ENCODE measurements at places on chromosomes 13 and 19. TPM values are rescaled to one million over a fixed set of nuclear protein-coding genes. Genes with fewer than 3 reads are reported as not detected.
A peak's percentile ranks its signal among the peaks of the same experiment; 100 is the strongest.

Gene GRIK5
- not detected for polyA plus RNA-seq

Gene GNG8
- polyA plus RNA-seq: not detected

Gene FOXA3
- polyA plus RNA-seq: not detected

Gene ADM5
- 0.10 TPM for polyA plus RNA-seq

Gene METTL21C
- not detected for polyA plus RNA-seq

- DNase-seq: no peak
Measured at GRCh38 chr19:38122402-38123093, 101.5 kb downstream of the DPF1 start.

GRCh38 chr13:94664889-94665288, 47.5 kb downstream of the SOX21 start:
- DNase-seq: no peak

- DNase-seq: peak; percentile 27
Measured at GRCh38 chr13:48318821-48319511, 15.4 kb downstream of the RB1 start.

DNA sequence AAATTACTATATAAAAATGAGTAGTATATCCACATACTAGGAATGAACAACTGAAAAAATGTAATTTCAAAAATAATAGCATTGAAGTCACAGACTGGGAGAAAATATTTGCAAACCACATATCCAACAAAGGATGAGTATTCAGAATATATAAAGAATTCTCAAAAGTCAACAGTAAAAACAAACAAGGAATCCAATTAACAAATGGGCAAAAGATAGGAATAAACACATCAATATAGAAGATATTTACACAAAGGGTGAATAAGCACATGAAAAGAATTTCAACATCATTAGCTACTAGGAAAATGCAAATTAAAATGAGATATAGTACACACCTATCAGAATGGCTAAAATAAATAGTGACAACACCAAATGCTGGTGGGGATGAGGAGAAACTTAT, 37.0 kb downstream of the MYCBP2 start:
- DNase-seq: no peak

DNA sequence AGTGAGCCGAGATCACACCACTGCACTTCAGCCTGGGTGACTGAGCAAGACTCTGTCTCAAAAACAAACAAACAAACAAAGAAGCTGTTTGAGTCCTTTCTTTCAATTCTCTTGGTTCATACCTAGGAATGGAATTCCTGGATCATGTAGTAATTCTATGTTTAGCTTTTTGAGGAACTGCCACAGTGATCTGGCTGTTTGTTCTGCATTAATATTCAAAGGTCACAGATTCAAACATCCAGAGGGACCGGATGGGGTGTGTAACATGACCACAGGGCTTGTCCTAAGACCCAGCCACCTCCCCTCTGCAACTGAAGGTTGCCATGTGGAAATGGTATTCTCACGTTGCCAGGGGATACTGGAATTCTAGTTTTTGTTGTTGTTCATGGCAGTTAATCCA, 10.2 kb downstream of the COLGALT1 start:
- DNase-seq: no peak

DNA sequence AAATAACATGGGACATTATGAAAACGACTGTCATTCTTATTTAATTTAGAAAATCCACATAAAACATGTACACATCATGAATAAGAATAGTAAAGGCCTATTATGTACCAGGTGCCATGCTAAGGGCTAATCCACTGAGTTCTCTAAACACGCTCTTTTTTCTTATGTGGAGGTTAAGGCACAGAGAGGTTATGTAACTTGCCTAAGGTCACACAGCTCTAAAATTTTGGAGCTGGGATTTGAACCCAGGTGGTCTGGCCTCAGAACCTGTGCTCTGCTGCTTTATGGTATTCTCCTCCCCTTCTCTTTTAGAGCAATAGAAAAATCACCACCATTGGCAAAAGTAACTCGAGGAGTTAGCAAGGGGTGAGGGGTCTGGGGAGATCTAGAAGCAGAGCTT, 156.9 kb upstream of the ZNF536 start:
- DNase-seq: no peak

DNA sequence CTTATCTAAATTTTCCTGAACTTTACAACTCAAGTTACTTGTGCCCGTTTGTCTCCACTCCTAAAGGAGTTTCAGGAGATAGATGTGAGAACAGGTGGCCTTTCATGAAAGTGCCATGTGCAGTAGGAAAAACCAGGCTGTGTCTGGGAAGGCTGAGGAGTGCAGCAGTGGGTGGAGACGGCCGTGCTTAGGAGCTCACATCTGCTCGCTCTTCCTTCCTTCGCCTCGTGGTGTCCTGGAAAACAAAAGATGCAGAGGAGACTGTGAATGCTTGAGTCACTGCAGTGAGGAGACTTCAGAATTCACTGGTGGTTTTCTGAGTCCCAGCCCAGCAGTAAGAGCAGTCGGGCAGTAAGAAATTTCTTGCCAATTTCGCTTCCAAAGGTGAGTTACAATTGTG, 138.4 kb upstream of the RNF113B start:
- peak; percentile 82 for DNase-seq

- DNase-seq: no peak
Measured at GRCh38 chr13:84187626-84188025, 305.4 kb upstream of the SLITRK1 start.

- peak; percentile 94 for DNase-seq
Measured at GRCh38 chr13:100394005-100394695, 194.4 kb downstream of the GGACT start.

DNA sequence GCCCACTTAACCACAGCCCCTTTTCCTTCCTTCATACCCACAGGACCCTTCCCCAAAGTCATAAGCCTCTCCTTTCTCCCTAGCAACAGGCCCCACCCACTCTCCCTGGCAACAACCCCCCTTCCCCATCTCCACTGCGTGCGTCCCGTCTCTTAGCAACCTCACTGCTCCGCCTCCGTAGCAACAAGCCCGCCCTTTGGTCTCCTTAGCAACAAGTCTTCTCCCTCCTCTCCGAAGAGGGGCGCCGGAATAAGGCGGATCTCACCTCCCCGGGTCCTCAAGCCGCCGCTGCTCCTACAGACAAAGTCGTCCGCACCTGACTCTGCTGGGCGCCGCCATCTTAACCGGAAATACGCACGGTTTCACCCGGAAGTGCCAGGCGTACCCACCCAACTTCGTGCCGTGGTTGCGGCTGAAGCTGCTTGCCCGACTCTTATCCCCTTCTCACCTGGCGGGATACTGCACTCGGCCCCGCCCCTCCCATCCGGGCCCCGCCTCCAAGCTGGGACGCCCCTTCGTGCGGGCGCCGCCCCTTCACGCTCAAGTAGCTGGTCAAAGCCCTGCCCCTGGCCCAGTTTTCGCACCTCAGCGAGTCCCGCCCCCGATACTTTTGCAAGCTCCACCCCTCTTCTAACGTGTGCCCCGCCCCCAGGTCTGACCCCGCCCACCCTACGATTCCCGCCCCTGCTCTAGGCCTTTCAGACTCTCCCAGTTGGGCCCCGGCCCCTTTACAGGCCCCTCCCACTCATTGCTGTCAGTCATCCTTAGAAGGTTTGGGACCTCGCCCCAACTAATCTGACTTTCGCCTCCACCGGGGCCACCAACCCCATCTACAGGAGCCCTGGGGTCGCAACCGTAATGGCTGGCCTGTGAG, at the start of gene HSPBP1:
HSPBP1 (minus strand) TSS at position 341 of the 874 bp plus-strand sequence. CDS start 502 bp downstream, outside the sequence.
- DNase-seq: peak; percentile 95
